Right atrium auricular region (tissue), 2 donors: ENCODE measurements at places on chromosomes 6 and 20.

- no peaks in the 10 kb centered on the region for H3K36me3 ChIP-seq
- DNase-seq: no peak
- no peaks in the 10 kb centered on the region for H3K4me1 ChIP-seq
- no peak overlapping the region for H3K4me3 ChIP-seq
- no peak overlapping the region for H3K27ac ChIP-seq
Measured at GRCh38 chr6:93454533-93454932, 35.2 kb upstream of the EPHA7 start.

GRCh38 chr6:169966312-169967181, 215.1 kb downstream of the ERMARD start:
- no peaks in the 10 kb centered on the region for H3K36me3 ChIP-seq
- peak; percentile 54 for DNase-seq
- H3K27ac ChIP-seq: no peak overlapping the region
- H3K4me3 ChIP-seq: no peak overlapping the region
- peaks cover 13% of the 10 kb centered on the region for H3K4me1 ChIP-seq

DNA sequence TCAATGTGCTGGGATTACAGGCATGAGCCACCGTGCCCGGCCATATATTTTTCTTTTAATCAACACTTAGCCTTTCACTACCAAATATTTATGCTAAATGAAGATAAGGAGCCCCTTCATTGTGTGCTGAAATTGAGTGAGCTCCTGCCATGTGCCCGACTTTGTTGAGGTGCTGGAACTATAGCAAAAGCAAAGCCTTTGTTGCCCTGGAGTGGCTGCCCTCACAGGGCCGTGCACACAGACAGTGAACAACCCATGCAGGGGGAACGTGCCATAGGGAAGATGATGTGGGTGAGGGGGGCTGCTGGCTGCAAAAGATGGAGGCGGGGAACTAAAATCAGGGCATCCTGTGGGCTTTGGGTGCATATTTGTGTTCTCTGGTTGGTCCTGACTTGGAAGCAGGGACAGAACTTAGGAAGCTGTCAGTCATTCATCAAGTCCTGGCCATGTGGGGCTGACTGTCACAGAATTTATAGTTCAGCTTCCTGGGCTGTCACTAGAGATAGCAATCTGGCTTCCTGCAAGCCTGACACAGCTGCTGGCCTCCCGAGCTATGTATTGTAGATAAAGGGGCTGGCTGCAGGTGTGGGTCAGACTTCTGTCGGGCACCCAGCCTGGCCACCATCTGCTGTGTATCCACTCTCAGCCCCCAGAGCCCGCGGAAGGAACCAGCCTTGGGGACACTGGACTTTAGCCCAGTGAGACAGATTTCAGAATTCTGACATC, 56.8 kb upstream of the MPC1 start:
- no peaks in the 10 kb centered on the region for H3K27me3 ChIP-seq
- H3K4me1 ChIP-seq: no peaks in the 10 kb centered on the region
- H3K27ac ChIP-seq: no peak overlapping the region
- no peak overlapping the region for H3K4me3 ChIP-seq
- no peak for DNase-seq
- H3K36me3 ChIP-seq: no peaks in the 10 kb centered on the region

DNA sequence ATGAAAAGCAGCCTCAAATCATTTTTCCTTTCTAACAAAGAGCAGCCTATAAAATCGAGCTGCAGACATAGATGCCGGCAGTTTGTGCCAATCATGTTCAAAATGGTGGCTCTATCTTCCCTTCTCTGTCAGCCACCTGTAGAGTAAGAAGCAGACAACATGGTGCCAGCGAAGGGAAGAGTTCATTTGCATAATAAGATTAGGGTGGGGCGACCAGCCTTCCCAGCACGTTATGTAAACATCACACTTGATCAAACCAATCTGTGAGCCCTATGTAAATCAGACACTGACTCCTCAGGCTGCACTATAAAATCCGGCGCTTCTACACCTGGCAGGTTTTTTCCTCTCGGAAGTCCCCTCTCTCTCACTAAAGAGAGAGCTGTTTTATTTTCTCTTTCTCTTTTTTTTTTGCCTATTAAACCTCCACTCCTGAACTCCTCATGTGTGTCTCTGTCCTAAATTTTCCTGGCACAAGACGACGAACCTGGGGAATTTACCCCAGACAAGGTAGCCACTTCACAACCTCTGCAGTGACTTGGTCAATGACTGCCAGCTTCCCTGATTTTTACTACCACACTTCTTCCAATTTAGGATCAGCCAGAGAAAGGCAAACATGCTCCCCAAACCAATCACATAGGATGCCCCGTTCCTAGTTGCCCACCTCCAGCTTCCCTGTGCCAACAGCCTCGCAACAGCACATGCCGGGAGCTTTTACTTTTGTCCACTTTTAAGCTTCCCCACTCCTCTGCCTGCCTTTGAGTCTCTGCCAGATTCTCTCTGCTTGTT, 12.9 kb downstream of the TPMT start:
- H3K36me3 ChIP-seq: peaks cover 44% of the 10 kb centered on the region
- H3K4me1 ChIP-seq: no peaks in the 10 kb centered on the region
- H3K27me3 ChIP-seq: no peaks in the 10 kb centered on the region
- H3K27ac ChIP-seq: no peak overlapping the region

DNA sequence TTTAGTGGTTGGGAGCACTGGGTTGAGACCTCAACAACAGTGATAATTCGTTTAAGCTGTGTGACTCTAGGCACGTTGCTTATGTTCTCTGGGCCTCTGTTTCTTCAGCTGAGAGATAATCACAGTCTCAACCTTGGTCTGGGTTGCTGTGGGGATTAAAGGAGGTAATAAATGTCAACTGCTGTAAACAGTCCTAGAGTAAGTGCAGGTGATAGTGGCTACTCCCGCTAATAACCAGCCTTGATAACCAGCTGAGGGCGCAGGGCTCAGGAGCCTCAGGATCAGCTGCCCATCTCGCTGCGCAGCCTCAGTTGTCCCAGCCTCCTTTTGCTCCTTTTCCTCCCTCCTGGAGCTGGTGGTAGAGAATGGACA, 58.0 kb downstream of the JARID2 start:
- no peak for DNase-seq
- H3K27me3 ChIP-seq: no peaks in the 10 kb centered on the region
- no peak overlapping the region for H3K27ac ChIP-seq
- H3K4me3 ChIP-seq: no peak overlapping the region

DNA sequence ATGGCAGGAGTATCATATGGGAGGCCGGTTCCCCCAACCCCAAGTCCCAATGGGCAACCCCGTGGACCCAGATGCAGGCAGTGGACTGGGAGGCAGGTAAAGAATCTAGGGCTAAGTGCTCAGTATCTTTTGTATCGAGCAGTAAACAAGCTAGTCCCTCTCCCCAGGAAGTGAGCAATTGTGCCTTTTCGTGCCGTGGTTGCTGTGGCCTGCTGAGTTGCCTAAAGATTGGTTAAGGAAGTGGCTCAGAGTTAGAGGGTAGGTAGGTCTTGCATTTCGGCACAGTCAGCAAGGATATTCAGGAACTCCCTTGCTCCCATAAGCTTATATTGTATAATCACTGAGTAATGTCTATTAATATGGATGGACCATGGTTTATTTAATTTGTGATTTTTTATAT, 1.3 kb upstream of the DNAH8 start:
- H3K4me3 ChIP-seq: no peak overlapping the region
- no peaks in the 10 kb centered on the region for H3K36me3 ChIP-seq
- no peak overlapping the region for H3K27ac ChIP-seq

DNA sequence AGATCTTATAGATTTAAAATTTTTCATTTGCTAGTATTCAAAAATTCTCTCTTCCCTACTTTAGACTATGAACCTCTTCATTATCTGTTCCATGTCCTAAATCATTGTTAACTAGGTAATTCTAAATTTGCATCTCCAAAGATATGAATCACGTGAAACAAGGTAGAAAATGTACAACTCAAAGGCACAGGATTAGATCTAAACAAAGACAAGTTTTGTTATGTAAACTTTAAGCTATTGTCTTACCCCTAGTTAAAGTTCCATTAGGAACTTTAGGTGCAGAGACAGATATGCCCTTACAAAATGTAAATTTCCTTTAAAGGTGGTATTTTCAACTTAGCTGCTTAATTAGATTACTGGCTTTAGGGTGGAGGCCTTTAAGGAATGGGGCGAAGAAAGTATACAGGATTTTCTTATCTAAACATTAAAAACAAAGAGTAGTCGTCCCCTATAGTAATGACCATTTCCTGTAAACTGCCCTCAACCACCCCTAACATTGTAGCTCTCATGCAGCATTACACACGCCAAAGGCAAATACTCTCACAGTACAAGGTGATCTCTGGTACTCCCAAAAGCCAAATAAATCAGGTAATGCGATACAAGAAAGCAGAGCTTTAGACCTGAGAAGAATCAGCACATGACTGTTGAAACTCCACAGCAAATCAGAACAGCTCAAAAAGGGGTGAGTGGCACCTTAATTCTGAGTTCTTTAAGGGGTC, 57.4 kb upstream of the MRAP2 start:
- H3K4me3 ChIP-seq: no peak overlapping the region
- no peaks in the 10 kb centered on the region for H3K27me3 ChIP-seq
- no peak overlapping the region for H3K27ac ChIP-seq
- H3K4me1 ChIP-seq: no peaks in the 10 kb centered on the region
- H3K36me3 ChIP-seq: no peaks in the 10 kb centered on the region

DNA sequence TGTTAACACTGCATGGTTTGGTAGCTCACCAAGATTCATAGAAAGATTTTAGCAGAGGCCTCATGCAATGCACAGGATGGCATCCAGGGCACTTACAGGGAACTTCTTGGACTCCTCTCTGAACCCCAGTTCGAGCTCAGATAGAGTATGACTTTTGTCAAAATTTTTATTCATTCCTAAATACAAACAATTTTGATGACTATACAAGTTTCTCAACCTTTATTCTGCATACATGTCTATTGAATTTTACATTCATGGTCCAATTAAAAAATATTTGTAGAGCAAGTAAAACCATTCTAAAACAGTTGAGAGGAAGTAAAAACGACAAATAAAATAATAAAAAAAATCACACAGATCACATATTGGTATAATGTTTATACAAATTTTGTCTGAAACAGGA, 219.0 kb upstream of the MAN1A1 start:
- no peaks in the 10 kb centered on the region for H3K36me3 ChIP-seq
- no peak overlapping the region for H3K27ac ChIP-seq
- no peak for DNase-seq
- no peaks in the 10 kb centered on the region for H3K4me1 ChIP-seq

- H3K27ac ChIP-seq: no peak overlapping the region
- no peaks in the 10 kb centered on the region for H3K36me3 ChIP-seq
- H3K4me3 ChIP-seq: no peak overlapping the region
- no peaks in the 10 kb centered on the region for H3K4me1 ChIP-seq
- DNase-seq: no peak
Measured at GRCh38 chr20:15287329-15287728, 949.9 kb upstream of the FLRT3 start.

DNA sequence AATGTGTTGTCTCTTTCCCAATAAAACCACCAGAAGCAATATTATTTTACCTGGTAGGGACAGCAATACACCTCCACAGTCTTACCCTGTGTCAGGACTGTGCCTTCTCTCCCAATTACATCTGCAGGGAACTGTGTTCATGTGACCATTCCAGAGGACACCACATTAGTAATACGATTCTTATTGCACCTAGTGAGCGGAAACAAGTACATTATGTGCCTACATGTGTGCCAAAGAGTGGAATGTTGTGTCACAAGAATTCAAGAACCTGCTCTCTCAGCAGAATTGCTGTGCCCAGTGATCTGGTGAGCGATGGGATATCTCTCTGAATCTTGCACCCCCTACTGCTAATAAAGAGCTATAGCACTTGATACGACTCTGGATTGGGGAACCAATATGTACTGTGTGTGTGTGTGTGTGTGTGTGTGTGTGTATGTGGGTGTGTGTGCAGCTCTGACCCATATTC, 57.4 kb upstream of the FOXC1 start:
- H3K27ac ChIP-seq: no peak overlapping the region
- H3K27me3 ChIP-seq: no peaks in the 10 kb centered on the region
- DNase-seq: no peak
- no peaks in the 10 kb centered on the region for H3K36me3 ChIP-seq

- no peaks in the 10 kb centered on the region for H3K27me3 ChIP-seq
- DNase-seq: no peak
- H3K4me3 ChIP-seq: no peak overlapping the region
- no peaks in the 10 kb centered on the region for H3K4me1 ChIP-seq
- no peaks in the 10 kb centered on the region for H3K36me3 ChIP-seq
Measured at GRCh38 chr6:63014290-63014689, 197.0 kb upstream of the FKBP1C start.

DNA sequence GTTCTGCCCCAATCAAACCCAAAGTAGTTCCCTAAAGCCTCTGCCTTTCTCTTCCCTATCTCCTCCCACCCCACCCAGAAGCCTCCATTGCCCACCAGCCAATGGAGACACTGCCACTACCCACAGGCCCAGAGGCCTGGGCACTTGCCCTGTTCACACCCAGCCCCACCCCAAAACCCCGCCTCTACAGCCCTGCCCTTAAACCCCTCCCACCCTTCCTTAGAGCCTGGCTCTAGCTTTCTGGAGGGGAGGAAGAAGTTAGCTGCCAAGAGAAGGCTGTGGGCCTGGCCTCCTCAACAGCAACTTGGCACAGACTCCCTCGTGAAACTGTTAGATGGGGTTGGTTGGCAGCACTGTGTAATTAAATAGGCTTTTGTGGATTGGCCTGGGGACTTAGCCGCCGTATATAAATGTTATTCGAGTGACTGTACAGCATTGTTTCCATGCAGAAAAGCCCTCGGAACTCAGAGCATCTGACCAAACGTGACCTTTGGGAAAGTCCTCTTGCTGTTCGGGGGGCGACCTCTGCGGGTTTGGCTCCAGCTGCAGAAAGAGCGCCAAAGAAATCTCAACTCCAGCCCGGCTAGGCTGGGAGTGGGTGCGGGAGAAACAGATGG, 31.4 kb downstream of the COL11A2 start:
- H3K4me1 ChIP-seq: no peaks in the 10 kb centered on the region
- no peak for DNase-seq
- no peaks in the 10 kb centered on the region for H3K36me3 ChIP-seq
- H3K27ac ChIP-seq: peak overlapping the region; percentile 59
- H3K27me3 ChIP-seq: no peaks in the 10 kb centered on the region
- no peak overlapping the region for H3K4me3 ChIP-seq

DNA sequence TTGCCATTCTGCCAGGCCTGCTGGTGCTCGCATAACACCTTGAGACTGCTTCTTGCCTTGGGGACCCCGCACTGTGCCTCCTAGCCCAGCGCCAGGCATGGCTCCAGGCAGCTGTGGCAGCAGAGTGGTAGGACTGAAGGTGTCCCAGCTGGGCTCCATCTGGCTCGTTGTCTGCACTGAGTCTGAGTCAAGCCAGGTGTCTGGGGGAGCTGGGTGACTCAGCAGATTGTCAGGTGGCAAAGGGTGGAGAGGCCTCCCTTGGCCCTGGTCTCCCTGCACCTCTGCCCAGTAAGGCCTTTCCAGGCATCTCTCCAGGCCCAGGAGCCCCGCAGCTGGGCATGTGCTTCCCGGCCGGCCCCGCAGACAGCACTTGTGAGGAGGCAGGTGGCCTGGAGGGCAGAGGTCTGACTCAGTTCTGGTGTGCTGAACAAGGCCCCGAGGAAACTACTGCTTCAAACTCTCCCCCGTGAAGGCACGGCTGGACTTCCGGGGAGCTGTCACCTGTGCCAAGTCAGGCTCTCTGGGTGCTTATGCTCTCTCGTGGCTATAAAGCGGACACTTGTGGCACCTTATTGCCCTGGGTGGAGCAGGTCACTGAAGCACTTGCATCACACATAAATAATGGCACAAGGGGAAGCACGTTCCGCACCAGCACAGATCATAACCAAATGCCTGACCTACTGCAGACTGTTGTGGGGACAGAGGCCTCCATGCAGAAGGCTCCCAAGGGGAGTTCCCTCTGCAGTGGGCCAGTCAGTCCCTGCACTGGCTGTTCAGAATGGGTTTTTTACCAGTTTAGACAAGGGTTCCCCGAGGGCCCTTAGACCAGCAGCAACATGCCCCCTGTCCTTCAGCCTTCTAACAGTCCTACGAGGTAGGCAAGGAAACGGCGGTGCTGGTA, 27.5 kb downstream of the FOXC1 start:
- H3K27ac ChIP-seq: no peak overlapping the region
- no peak for DNase-seq
- no peaks in the 10 kb centered on the region for H3K36me3 ChIP-seq
- H3K4me1 ChIP-seq: peaks cover 7% of the 10 kb centered on the region
- H3K27me3 ChIP-seq: no peaks in the 10 kb centered on the region
